H1 (cell line): ENCODE measurements at places on chromosomes 3 and 15. TPM values are rescaled to one million over a fixed set of nuclear protein-coding genes. Genes with fewer than 3 reads are reported as not detected.

SLC28A2 gene
- not detected in 2 replicates for total RNA-seq

TIGIT gene
- total RNA-seq, result not detected in 2 replicates

GRCh38 chr15:33859992-33860545 is 108.2 kb upstream of the CHRM5 start:
- no peaks in the 10 kb centered on the region; the same call in 1 of the 2 replicates for H3K36me3 ChIP-seq
- no peak overlapping the region for H3K27ac ChIP-seq
- H3K4me3 ChIP-seq, result no peak overlapping the region
- no peaks in the 10 kb centered on the region for H3K27me3 ChIP-seq

TMEM207 gene
- total RNA-seq, result not detected in 2 replicates

- H3K4me3 ChIP-seq, result no peak overlapping the region
- H3K36me3 ChIP-seq, result no peaks in the 10 kb centered on the region
- DNase-seq, result no peak
- no peaks in the 10 kb centered on the region for H3K27me3 ChIP-seq
- no peaks in the 10 kb centered on the region for H3K4me1 ChIP-seq
- H3K27ac ChIP-seq, result no peak overlapping the region
These were observed 26.3 kb downstream of the NRG4 start for GRCh38 chr15:75985971-75986370.

DNA sequence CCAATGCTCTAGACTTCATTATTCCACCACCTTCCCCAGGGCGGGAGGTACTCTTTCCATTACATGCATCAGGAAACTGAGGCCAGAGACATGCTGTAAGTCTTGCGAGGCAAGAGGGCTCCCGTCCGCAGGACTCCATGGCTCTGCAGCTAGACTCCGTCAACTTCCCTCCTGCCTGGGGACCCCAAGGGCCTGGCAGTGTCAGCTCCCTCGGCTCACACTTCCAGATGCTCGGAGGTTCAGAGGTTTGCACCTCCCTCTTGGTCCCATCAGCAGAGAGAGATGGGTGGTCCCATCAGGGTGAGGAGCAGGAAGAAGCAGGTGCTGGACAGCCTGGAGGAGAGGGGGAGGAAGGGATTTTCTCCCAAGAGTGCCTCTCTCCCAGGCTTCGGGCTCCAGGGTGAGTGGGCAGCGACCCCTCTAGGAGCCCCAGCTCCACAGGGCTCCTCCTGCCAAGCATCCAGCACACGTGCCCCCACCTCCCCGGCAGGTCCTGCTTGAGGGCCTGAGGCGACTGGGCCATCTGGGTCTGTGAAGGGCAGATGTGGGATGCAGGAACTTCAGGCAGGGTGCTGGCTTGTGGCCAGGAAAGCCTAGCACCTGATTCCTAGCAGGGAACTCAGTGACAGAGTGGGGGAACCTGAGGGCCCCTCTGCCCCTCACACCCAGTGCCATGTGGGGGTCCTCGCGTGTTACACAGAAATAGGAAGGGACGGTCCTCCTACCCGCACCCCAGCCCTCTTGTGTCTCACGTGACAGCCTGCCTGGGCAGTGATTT is 9.3 kb downstream of the PAK6 start:
- H3K4me1 ChIP-seq, result peaks cover 13% of the 10 kb centered on the region
- H3K4me3 ChIP-seq, result no peak overlapping the region
- no peak overlapping the region for H3K27ac ChIP-seq
- peaks cover 14% of the 10 kb centered on the region; the same call in 1 of the 2 replicates for H3K27me3 ChIP-seq

- no peak overlapping the region for H3K4me3 ChIP-seq
- H3K36me3 ChIP-seq, result no peaks in the 10 kb centered on the region
- no peaks in the 10 kb centered on the region for H3K27me3 ChIP-seq
- H3K4me1 ChIP-seq, result no peaks in the 10 kb centered on the region
- no peak overlapping the region for H3K27ac ChIP-seq
These were observed 25.5 kb downstream of the CHP1 start for GRCh38 chr15:41256577-41257038.

DNA sequence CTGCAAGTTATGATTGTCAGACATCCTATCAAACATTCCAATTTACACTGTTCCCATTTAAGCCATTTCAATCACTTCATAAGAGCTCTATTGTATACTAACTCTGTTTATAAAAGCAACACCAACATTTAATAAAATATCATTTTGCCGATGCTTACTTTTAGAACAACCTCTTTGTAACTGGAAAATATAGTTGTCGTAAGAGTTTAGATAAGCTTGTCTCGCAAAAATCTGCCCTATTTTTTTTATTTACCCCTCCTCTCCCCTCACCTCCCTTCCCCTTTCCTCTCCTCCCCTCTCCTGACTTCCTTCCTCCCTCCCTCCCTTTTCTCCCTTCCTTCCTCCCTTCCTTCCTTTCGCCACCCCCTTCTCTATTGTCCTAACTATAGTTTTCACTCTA is 105.7 kb upstream of the PEX5L start:
- no peak for DNase-seq
- H3K36me3 ChIP-seq, result no peaks in the 10 kb centered on the region
- H3K27ac ChIP-seq, result no peak overlapping the region

STRA6 gene
- 7.6 and 9.3 TPM in 2 replicates for total RNA-seq

C3orf38 gene
- 31.0 and 32.1 TPM in 2 replicates for total RNA-seq

DNA sequence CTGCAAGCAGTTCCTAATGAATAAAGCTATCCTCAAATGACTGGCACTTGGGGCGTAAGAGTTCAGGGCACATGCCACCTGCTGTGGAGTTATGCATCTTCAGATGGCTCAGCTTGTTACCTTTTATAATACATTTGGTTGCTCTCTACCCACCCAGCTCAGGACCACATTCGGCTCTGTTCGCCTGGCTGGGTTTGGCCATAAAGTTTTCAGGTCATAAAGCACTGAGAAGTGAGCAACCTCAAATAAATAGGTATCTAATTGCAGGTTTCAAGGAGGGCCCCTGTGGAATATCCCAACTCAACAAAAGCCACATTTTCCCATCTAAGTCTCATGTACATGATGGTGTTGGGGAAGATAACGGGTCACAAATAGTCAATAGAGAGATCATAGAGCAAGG is 727.3 kb downstream of the GRM7 start:
- no peak overlapping the region for H3K27ac ChIP-seq
- DNase-seq, result no peak
- H3K4me1 ChIP-seq, result no peaks in the 10 kb centered on the region
- no peaks in the 10 kb centered on the region for H3K36me3 ChIP-seq

- H3K4me1 ChIP-seq, result peaks cover 3% of the 10 kb centered on the region
- peak overlapping the region; percentile 55; the same call in 1 of the 2 replicates for H3K27ac ChIP-seq
- no peak for DNase-seq
- no peaks in the 10 kb centered on the region for H3K27me3 ChIP-seq
- H3K36me3 ChIP-seq, result no peaks in the 10 kb centered on the region
These were observed 960 bp upstream of the KLF13 start for GRCh38 chr15:31325595-31326155.

DNA sequence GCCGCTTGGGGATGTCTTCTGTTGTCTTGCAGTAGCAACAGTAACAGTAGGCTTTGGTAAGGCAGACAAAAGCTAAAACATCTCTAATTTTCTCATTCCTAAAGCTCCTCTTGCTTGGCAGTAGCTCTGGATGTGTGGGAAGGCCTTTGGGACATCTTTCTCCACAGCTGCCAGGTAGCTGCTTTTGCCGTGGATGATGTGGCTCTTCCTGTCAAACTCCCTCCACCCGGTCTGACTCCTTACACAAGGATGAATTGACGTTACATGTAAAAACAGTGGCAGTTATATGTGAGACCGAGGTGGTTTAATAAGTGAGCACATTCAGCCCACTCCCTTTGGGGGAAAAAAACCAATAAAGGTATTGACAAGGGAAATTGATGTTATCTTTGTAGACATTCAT is 309.1 kb downstream of the TUSC7 start:
- H3K27ac ChIP-seq, result no peak overlapping the region
- no peak for DNase-seq
- H3K36me3 ChIP-seq, result no peaks in the 10 kb centered on the region
- no peaks in the 10 kb centered on the region for H3K27me3 ChIP-seq
- no peaks in the 10 kb centered on the region for H3K4me1 ChIP-seq

GRCh38 chr3:33100229-33100628 is 3.3 kb upstream of the GLB1 start:
- no peak for DNase-seq
- H3K27ac ChIP-seq, result no peak overlapping the region
- no peaks in the 10 kb centered on the region for H3K36me3 ChIP-seq

LDHAL6B gene
- not detected in 2 replicates for total RNA-seq

KLHL40 gene
- not detected in 2 replicates for total RNA-seq

DNA sequence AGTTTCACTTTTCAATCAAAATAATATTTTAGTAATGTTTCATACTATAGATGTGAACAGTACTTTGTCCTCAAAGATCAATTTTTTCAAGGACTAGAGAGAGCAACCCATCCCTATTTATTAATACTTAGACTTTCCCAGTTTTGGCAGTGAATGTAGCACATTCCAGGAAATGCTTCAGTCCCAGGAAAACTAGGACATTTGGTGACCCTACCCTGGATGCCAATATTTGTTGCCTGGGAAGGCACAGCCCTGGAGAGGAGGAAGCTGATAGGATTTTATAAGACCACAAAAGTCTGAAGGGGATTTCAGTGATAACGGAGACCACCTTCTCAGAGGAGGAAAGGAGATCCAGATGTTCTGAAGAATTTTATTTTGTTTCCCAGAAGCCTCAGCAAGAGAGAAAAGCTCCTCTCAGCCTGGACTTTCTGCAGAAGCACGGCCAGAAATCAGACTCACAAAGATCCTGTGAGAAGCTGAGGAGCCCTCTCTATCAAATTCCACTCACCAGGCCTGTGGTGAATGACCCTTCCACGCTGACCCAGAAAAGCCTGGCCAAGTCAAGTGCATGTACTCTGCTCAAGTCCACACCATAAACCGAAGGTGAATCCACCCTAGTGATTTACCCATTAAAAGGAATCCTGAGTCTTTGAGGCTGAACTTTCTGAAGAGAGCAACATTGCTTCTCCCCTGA is 87.7 kb upstream of the ABHD17C start:
- DNase-seq, result peak; percentile 10
- no peaks in the 10 kb centered on the region for H3K27me3 ChIP-seq
- no peak overlapping the region for H3K27ac ChIP-seq
- no peak overlapping the region for H3K4me3 ChIP-seq
- H3K4me1 ChIP-seq, result no peaks in the 10 kb centered on the region; the same call in 1 of the 2 replicates
- no peaks in the 10 kb centered on the region for H3K36me3 ChIP-seq

DNA sequence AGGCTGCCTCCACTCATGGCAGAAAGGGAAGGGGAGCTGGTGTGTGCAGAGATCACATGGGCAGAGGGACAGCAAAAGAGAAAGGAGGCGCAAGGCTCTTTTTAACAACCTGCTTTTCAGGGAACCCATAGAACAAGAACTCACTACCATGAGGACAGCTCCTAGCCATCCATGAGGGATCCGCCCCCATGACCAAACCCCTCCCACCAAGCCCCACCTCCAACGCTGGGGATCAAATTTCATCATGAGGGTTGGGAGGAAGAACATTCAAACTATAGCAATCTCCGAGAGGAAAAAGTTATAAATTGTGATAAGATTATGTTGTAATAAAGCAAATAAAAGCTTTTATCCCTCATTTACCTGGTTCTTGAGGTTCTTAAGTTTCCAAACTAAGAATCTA is 84.7 kb upstream of the LMCD1 start:
- H3K4me3 ChIP-seq, result no peak overlapping the region
- H3K27ac ChIP-seq, result no peak overlapping the region
- H3K27me3 ChIP-seq, result no peaks in the 10 kb centered on the region
- DNase-seq, result peak; percentile 50
- H3K36me3 ChIP-seq, result no peaks in the 10 kb centered on the region

DNA sequence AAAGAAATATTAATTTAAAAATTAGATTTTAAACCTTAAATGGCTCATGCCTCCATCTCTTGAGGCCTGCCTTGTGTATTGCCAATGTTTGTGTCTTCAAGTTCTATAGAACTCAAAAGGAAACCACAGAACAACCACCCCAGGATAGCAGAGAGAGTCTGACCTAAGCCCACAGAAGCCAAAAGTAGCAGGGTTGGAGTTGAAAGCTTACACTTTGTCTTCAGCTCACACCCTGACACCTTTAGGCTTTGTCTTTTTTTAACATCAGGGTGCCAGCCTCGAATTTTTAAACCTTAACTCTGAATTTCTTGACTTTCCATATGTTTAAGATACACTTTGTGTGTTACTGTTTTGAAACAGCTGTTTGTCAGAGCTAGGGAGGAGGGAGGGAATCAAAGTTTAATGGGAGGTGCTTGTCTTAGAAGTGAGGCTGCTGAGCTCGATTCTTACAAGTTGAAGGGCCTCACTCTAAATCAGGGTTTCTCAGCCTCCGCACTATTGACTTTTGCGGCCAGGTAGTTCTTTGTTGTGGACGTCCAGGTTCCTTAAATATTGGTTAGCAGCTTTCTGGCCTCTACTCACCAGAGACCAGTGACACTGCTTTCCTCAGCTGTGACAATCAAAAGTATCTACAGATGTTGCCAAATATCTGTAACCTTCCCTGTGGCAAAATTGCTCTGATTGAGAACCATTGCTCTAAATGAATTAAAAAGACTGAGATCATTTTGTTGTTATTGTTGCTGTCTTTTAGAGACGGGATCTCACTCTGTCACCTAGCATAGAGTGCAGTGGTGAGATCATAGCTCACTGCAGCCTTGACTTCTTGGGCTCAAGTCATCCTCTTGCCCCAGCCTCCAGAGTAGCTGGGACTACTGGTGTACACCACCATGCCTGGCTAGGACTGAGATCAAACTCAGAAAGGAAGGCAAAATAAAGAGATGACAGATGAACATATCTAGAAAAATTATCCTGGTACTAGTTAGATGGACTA is 139.2 kb upstream of the EOMES start:
- H3K4me3 ChIP-seq, result no peak overlapping the region
- H3K27me3 ChIP-seq, result no peaks in the 10 kb centered on the region
- no peaks in the 10 kb centered on the region for H3K36me3 ChIP-seq
- H3K27ac ChIP-seq, result no peak overlapping the region
- DNase-seq, result no peak

GRCh38 chr15:58324533-58324932 is 107.3 kb upstream of the LIPC start:
- H3K27me3 ChIP-seq, result no peaks in the 10 kb centered on the region
- no peak for DNase-seq
- H3K36me3 ChIP-seq, result no peaks in the 10 kb centered on the region
- no peak overlapping the region for H3K27ac ChIP-seq
- no peaks in the 10 kb centered on the region for H3K4me1 ChIP-seq

GRCh38 chr3:133988631-133989161 is 41.0 kb downstream of the SLCO2A1 start:
- H3K36me3 ChIP-seq, result no peaks in the 10 kb centered on the region
- peaks cover 6% of the 10 kb centered on the region; the same call in 1 of the 2 replicates for H3K27me3 ChIP-seq
- peaks cover 12% of the 10 kb centered on the region for H3K4me1 ChIP-seq
- no peak overlapping the region for H3K27ac ChIP-seq
- peak; percentile 34 for DNase-seq
- no peak overlapping the region for H3K4me3 ChIP-seq

TRIM42 gene
- not detected in 2 replicates for total RNA-seq

DNA sequence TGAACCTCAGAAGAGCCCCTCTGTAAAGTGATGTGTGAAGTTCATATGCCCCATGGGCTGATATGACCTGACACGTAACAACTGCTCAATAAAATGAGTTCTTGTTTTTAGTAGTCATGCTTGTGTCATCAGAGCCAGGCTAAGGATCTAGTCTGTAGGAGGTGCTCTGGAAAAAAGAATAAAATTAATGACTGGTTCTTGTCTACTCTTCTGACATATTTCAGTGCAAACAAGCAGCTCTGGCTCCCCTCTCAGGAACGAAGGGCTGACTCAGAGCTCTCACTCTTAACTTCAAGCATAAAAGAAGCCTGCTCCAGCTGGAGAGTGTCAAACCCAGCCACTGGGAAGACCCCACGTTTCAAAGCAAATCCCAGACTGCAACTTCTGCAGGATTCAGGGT is 77.0 kb downstream of the LRIG1 start:
- no peak for DNase-seq
- no peaks in the 10 kb centered on the region for H3K27me3 ChIP-seq
- no peak overlapping the region for H3K27ac ChIP-seq
- H3K36me3 ChIP-seq, result no peaks in the 10 kb centered on the region; the same call in 1 of the 2 replicates
